Stimulated activated CD4-positive, alpha-beta T cell treated with anti-CD3 and anti-CD28 coated beads, TNF-alpha, amount 100 ng/mL, for 48 hours (primary cell): ENCODE measurements at places on chromosomes 5 and 9.

- no peak for DNase-seq
Measured at GRCh38 chr9:7791394-7791793, 8.2 kb downstream of the DMAC1 start.

DNA sequence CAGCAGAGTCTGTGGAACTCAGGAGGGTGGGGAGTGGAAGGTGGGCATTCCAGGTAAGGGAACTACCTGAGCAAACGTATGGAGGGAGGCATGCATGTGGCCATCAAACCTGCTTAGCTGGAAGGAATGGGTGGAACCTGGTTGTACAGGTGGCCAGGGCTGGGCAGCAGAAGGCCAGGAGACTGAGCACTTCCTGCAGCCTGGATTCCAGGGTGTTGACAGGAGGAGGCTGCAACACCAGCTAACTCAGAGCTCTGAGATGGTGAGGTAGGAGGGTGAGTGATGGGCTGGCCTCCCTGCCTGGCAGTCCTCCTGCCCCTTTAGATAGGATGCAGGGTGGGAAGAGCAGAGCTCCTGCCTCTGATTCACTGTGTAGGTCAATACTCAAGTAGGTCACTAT, 92.5 kb upstream of the CPEB4 start:
- DNase-seq, result no peak

DNA sequence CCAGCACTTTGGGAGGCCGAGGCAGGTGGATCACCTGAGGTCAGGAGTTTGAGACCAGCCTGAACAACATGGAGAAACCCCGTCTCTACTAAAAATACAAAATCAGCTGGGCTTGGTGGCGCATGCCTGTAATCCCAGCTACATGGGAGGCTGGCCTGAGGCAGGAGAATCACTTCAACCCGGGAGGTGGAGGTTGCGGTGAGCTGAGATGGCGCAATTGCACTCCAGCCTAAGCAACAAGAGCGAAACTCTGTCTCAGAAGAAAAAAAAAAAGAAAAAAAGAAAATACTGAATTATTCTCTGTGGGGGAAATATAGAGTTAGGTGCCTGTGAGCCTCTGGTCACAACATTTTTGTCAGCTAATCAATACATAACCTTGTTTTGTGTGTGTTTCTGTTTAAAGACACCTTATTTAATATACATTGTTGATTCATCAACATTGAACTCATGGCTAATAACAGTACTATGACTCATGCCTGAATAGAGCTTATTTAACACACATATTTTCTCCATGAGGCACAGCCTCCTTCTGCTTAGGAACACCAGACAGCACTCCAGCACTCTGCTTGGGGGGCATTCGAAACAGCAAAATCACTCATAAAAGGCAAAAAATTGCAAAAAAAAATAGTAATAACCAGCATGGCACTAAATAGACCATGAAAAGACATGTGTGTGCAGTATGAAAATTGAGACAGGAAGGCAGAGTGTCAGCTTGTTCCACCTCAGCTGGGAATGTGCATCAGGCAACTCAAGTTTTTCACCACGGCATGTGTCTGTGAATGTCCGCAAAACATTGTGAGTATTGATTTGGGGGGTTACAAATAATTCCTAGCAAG, at the start of gene IL31RA:
TSS of gene IL31RA (plus strand) at position 519 of the 836 bp plus-strand sequence. CDS start at position 733, 214 bp downstream.
- DNase-seq, result no peak

GRCh38 chr5:180623844-180624243, 25.6 kb downstream of the FLT4 start:
- DNase-seq, result no peak

- DNase-seq, result no peak
Measured at GRCh38 chr5:168713051-168713450, 133.9 kb upstream of the PANK3 start.
